Mesothelial cell of epicardium (in vitro differentiated cells): ENCODE measurements at places on chromosomes 12 and 14. TPM values are rescaled to one million over a fixed set of nuclear protein-coding genes. Genes with fewer than 3 reads are reported as not detected.

GRCh38 chr12:47269916-47270315, 190.2 kb upstream of the AMIGO2 start:
- no peak overlapping the region for H3K27ac ChIP-seq
- peaks cover 6% of the 10 kb centered on the region for H3K4me1 ChIP-seq
- H3K36me3 ChIP-seq, result no peaks in the 10 kb centered on the region
- DNase-seq, result no peak

- H3K27ac ChIP-seq, result no peak overlapping the region
- H3K36me3 ChIP-seq, result no peaks in the 10 kb centered on the region
- no peak for DNase-seq
- peaks cover 7% of the 10 kb centered on the region for H3K4me1 ChIP-seq
Measured at GRCh38 chr12:11539156-11539555, 110.3 kb upstream of the ETV6 start.

- no peak for DNase-seq
- H3K27ac ChIP-seq, result no peak overlapping the region
- peaks cover 11% of the 10 kb centered on the region for H3K4me1 ChIP-seq
- H3K4me3 ChIP-seq, result no peak overlapping the region
Measured at GRCh38 chr12:106234449-106234848, 13.4 kb downstream of the CKAP4 start.

GRCh38 chr12:45246236-45246635, 30.3 kb downstream of the ANO6 start:
- no peak overlapping the region for H3K27ac ChIP-seq
- no peaks in the 10 kb centered on the region for H3K27me3 ChIP-seq
- peaks cover 2% of the 10 kb centered on the region for H3K4me1 ChIP-seq
- H3K36me3 ChIP-seq, result no peaks in the 10 kb centered on the region

GRCh38 chr14:105926373-105927095, 400.2 kb downstream of the TMEM121 start:
- H3K27me3 ChIP-seq, result no peaks in the 10 kb centered on the region
- no peak overlapping the region for H3K27ac ChIP-seq
- H3K4me3 ChIP-seq, result no peak overlapping the region
- peaks cover 4% of the 10 kb centered on the region for H3K36me3 ChIP-seq

DNA sequence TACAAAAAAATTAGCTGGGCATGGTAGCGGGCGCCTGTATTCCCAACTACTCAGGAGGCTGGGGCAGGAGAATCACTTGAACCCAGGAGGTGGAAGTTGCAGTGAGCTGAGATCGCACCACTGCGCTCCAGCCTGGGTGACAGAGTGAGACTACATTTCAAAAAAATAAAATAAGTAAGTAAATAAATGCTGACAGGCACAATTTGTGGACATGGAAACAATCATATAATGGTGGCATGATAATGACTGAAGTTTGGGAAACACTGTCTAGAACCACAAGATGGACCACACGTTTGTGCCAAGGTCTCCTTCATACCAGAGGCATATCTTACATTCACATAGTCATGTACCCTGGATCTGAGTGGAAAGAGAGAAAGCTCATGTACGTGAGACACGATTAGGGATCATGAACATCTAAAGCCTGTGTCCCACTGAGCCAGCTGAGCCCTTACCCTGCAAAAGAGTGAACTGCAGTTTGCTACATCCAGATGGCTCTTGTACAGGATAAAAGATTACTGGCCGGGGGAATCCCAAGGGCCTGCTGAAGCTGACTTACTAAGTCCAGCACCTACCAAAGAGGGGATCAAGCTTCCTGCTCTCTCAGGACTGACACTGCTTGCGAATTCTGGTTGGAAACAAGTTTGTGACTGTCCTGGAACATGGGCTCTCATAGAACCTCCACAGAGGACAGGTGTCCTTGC, 62.9 kb downstream of the TRAFD1 start:
- H3K27me3 ChIP-seq, result no peaks in the 10 kb centered on the region
- no peak for DNase-seq
- peaks cover 26% of the 10 kb centered on the region for H3K36me3 ChIP-seq
- H3K4me1 ChIP-seq, result no peaks in the 10 kb centered on the region

GRCh38 chr12:67980391-67980790, 8.9 kb upstream of the IFNG-AS1 start:
- H3K36me3 ChIP-seq, result no peaks in the 10 kb centered on the region

GRCh38 chr14:95906591-95906990, 30.0 kb downstream of the TUNAR start:
- peaks cover 58% of the 10 kb centered on the region for H3K27me3 ChIP-seq
- no peak overlapping the region for H3K4me3 ChIP-seq
- no peaks in the 10 kb centered on the region for H3K36me3 ChIP-seq
- no peak for DNase-seq

GRCh38 chr14:102775855-102776760, 1.1 kb upstream of the TRAF3 start:
- DNase-seq, result no peak
- peaks cover 30% of the 10 kb centered on the region for H3K4me1 ChIP-seq
- H3K27me3 ChIP-seq, result no peaks in the 10 kb centered on the region

- no peaks in the 10 kb centered on the region for H3K27me3 ChIP-seq
- H3K4me1 ChIP-seq, result peaks cover 29% of the 10 kb centered on the region
- peak overlapping the region; percentile 35 for H3K27ac ChIP-seq
Measured at GRCh38 chr12:124100572-124101178, 127.7 kb downstream of the ZNF664 start.

Gene SDS
- not detected in 3 replicates for total RNA-seq

Gene SLC7A7
- 8.3 to 9.8 TPM (median 8.9 TPM) in 3 replicates for total RNA-seq

Gene ANG
- total RNA-seq, result 3.7 to 5.4 TPM (median 3.8 TPM) in 3 replicates

Gene AGAP2
- total RNA-seq, result 2.0 to 2.8 TPM (median 2.2 TPM) in 3 replicates

Gene BMAL2
- 3.8 to 4.2 TPM (median 4.1 TPM) in 3 replicates for total RNA-seq

Gene ACVRL1
- 0.16 TPM in 1 of 3 replicates, not detected in the others for total RNA-seq
